ENCODE measurements at places on chromosomes 1 and 21. TPM values are rescaled to one million over a fixed set of nuclear protein-coding genes. Genes with fewer than 3 reads are reported as not detected.

Gene ACKR1
- total RNA-seq = 30.4 TPM

Gene C4BPB
- 10.4 TPM for total RNA-seq

Gene CELA2B
- not detected for total RNA-seq

Gene TMPRSS3
- 3.8 TPM for total RNA-seq

Gene TMEM82
- total RNA-seq = not detected

Gene LRRC3
- 4.0 TPM for total RNA-seq

Gene CZIB
- 60.2 TPM for total RNA-seq

Gene S100A2
- total RNA-seq = 3.8 TPM

Gene ITGB2
- 468 TPM for total RNA-seq

Gene PDE9A
- 12.8 TPM for total RNA-seq

Gene HCRTR1
- total RNA-seq = not detected

Gene KRTAP13-2
- not detected for total RNA-seq

Gene RO60
- 70.7 TPM for total RNA-seq

Gene CLDN19
- not detected for total RNA-seq

Gene TAL1
- 15.4 TPM for total RNA-seq

Gene VANGL2
- 7.5 TPM for total RNA-seq

Gene RAB29
- 23.9 TPM for total RNA-seq

Gene SV2A
- 0.86 TPM for total RNA-seq

Gene FMO2
- total RNA-seq = 288 TPM

Gene KCNJ9
- not detected for total RNA-seq

Gene GJA8
- not detected for total RNA-seq

Gene ERICH3
- 8.1 TPM for total RNA-seq

Gene TMPRSS15
- not detected for total RNA-seq

Gene MTARC1
- 37.6 TPM for total RNA-seq

Gene ASAP3
- total RNA-seq = 34.5 TPM

Gene NPPB
- total RNA-seq = not detected

Gene BROX
- total RNA-seq = 50.2 TPM

Gene LAPTM5
- 544 TPM for total RNA-seq

Gene SPRR2F
- not detected for total RNA-seq

Gene DDAH1
- 48.4 TPM for total RNA-seq

Gene RHD
- total RNA-seq = not detected

Gene KCTD3
- total RNA-seq = 25.3 TPM

Gene ANXA9
- 0.68 TPM for total RNA-seq

Gene AMY2A
- total RNA-seq = not detected

Gene SEMA4A
- 28.9 TPM for total RNA-seq
